AG09309 (cell line): ENCODE measurements at places on chromosomes 4 and X.

GRCh38 chr4:55410431-55410830, 14.7 kb downstream of the TMEM165 start:
- no peak for DNase-seq

- DNase-seq, result no peak
These were observed 1398.4 kb downstream of the ARAP2 start for GRCh38 chr4:34845926-34846325.

GRCh38 chrX:130336531-130336930, 3.2 kb upstream of the SLC25A14 start:
- DNase-seq, result no peak

- no peak for DNase-seq
These were observed 288.7 kb upstream of the CTSO start for GRCh38 chr4:156242390-156242789.

GRCh38 chr4:163556177-163556576, 61.7 kb downstream of the TMA16 start:
- no peak for DNase-seq
